ENCODE measurements at places on chromosomes 16 and 17.

DNA sequence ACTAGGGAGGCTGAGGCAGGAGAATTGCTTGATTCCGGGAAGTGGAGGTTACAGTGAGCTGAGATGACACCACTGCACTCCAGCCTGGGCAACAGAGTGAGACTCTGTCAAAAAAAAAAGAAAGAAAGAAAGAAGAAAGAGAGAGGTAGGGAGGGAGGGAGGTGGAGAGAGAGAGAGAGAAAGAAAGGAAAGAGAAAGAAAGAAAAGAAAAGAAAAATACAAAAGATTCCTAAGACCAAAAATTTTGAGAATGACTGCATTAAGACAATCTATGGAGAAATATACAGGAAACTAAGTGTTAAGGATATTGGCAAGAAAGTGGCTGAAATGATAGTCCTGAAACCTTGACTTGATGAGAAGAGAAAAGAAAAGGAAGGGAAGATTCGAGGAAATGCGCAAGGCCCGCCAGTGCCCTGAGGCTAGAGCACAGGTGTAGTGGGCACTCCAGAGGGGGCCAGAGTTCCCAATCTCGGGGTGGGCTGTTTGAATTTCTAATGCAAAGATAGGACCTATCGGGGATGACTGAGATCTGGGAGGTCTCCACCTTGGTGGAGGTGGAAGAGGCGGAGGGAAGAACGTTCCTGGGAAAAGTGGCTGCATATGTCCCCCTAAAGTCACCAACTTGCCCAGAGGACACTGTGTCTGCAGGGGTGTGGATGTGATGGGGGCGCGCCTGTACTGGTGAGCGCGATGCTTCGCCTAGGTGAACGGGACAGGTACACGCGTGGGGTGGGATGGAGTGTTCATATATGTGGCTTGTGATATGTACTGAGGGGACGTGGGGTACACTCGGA is 654 bp upstream of the SCNN1B start:
- no peak for DNase-seq

DNA sequence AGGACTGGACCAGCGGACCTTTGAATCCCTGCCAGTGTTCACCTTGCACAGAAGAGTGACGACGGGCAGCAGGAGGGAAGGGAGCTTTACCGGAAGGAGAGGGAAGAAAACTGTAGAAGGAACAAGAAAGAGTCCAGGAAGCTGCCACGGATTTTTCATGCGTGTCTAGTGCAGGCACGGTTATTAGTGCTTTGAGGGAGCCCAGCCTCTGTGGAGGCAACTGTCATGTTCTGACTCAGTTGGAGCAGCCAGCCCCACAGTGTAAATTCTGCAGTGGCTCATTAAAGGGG is 6.5 kb upstream of the HOXB13 start:
- DNase-seq: no peak

DNA sequence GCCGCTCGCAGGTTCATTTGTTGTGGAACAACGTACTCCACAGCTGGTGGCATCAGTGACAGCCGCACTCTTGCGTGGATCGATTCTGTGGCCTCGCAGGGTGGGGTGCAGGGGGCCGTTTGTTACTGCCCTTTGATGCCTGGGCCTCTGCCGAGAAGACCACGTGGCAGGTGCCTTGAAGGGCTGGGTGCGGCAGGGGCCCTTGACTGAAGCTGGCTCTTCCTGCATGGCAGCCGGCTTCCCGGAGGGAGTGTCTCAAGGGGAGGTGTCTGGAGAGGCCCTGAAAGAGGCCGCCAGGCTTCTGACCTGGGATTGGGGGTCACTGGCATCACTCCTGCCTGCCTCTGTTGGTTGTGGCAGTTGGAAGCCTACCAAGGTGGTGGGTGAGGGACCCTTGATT is 43.8 kb downstream of the TBCD start:
- DNase-seq: no peak

DNA sequence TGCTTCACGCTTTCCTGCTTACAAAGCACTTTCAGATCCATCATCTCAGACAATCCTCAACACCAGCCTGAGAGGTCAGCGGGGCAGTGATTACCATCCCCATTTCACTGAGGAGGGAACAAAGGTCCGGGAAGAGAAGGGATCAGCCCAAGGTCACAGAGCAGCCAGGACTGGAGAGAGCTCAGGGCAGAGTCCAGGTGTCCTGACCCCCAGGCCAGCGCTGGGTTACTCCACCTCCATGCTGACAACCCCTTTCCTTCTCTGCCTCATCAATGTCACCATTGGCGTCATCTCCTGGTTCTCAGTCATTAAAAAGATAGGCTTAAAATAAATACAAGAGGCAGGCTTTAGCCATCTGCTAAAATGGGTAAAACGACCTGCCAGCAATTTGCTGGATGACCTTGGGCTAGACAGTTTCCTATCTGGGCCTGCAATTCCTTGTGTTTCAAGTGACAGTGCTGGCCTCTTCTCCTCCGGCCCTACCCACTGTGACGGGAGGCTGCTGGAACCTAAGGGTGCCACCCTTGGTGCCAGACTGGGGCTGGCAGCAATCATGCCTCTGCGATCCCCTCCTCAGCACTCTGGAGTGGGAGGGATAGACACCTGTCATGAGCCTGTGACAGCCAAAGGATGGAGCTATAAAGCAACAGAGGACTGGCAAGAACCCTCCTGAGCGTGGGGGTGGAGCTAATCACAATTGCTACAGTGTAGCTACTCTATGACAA is 79.5 kb upstream of the CCL1 start:
- no peak for DNase-seq

GRCh38 chr17:72421128-72422092 is 300.6 kb downstream of the SOX9 start:
- DNase-seq: no peak

- no peak for DNase-seq
Observed at GRCh38 chr17:80640366-80641084, 95.9 kb downstream of the RPTOR start.

DNA sequence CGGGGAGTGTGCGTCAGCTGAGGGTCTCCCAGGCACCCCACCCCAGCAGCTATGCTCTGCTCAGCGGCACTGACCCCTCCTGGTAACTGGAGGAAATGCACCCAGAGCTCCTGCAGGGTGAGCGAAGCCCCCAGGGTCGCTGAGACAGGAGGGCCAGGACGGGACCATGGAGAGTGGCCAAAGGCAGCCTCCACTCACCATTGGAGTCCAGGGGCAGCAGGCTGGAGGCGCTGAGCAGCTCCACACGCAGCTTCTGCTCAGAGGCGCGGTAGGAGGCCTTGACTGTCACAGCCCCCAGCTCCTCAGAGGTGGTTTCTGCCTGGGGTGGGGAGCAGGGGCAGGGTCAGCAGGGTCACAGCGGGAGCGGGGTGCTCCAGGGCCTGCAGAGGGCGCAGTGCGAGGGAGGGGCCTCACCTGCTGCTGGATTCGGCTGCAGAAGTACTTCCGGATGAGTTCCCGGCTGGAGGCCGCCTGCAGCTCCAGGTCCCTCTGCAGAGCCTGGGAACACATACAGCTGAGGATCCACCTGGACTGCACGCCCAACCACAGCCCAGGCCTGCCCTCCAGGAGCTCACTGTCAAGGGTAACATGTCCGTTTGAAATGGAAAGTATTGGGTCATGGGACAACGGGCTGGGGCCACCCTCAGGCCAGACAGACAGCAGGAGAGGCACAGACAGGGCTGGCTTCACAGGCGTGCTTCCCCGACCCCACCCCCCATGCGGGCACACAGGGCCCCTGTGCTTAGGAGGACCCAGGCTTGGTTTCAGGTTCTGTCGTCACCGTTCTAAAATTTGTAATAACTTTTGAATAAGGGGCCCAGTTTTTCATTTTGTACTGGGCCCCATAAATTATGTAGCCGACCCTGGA is 13.8 kb downstream of the UNC13D start:
- DNase-seq: no peak

DNA sequence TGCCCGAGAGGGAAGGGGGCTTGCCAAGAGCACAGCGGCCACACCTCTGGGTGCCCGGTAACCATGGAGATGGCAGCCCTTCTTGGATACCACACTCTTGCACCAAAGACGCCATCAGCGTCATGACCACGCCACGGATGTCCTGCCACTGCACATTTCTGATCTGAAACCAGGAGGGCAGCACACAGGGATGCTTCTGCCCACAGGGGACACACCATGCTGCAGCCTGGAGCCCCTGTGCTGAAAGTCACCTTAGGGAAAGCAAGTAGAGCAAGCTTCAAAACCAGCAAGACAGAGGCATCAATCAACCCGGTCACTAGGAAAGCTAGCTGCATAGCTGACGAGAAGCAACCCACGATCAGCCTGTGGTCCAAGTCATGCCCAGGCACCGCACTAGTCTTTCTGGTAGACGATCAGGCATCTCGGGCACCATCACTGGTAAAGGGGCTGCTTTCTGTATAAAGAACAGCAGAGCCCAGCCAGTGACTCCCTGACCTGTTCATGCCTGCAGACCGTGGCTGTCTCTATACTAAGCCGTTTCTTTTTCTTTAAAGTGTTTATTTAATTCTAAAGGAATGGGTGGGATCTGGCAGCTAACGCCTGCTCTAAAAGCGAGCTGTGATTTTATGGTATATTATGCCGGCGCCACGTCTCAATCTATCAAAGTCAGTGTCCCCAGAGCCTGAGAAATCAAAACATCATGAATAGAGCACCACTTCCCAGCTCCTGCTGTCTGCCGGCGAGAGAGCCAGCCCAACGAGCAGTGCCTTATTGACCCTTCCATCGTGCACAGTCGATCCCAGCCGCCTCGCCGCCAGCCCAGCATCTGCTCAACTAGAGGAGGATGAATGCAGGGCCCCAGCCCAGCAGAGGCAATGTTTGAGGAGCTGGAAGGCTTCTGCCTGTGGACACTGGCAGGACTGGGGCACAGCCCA is 244.7 kb downstream of the RBFOX3 start:
- no peak for DNase-seq

- no peak for DNase-seq
Observed at GRCh38 chr17:4766723-4767122, 5.0 kb upstream of the TM4SF5 start.

- no peak for DNase-seq
Observed at GRCh38 chr16:11498683-11499082, 88.0 kb downstream of the LITAF start.

DNA sequence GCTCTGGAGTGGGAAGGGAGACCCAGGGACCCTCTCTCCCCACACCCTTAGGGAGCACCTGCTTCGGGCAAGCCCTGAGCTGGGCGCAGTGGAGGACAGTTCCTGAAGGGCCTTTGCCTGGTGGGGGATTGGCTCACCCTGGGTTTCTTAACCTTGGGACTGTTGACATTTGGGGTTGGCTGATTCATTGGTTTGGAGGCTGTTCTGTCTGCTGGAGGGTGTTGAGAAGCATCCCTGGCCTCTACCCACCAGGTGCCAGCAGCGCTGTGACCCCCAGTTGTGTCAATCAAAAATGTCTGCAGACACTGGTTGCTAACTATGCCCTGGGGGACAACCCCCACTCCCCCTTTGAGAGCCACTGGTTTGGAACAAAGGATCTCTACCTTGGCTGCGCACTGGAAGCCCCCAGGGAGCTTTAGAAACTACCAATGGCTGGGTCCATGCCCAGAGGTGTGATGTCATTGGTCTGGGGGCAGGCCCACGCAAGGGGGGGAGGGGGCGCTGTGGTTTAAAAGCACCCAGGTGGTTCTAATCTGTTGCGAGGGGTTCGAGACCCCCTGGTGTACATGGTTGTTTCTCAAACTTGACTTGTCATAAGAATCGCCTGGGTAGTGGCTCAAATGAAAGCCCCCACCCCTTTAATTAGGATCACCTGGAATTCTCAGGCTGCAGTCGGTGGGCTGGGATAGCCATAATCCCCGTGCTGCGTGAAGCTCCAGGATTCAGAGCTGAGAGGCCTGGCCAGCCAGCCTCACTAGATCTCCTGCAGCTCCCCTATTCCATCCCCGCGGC is 151.9 kb upstream of the GSE1 start:
- no peak for DNase-seq

DNA sequence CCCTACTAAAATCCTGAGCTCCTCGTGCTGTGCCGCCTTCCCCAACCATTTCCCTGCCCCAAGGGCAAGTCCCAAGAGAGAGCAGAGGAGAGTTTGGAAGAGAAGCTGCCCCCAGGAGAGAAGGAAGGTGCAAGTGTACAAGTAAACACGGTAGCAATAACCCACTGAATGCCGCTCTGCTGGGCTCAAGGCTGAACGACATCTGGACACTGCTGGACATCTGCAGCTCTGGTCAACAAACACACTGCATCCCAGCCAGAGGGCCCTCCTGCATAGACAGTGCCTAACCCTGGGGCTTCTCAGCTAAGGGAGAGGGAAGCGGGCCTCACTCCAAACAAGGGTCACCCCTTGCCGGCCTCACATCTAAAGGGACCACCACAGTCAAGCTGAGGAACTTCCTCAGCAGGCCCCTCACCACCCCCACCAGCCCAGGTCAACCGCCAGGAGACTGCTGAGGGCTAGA is 12.7 kb downstream of the JUP start:
- no peak for DNase-seq

- no peak for DNase-seq
Observed at GRCh38 chr16:53937161-53937880, 233.4 kb downstream of the FTO start.

GRCh38 chr16:90031931-90032673 is 12.8 kb upstream of the DBNDD1 start:
- DNase-seq: no peak

DNA sequence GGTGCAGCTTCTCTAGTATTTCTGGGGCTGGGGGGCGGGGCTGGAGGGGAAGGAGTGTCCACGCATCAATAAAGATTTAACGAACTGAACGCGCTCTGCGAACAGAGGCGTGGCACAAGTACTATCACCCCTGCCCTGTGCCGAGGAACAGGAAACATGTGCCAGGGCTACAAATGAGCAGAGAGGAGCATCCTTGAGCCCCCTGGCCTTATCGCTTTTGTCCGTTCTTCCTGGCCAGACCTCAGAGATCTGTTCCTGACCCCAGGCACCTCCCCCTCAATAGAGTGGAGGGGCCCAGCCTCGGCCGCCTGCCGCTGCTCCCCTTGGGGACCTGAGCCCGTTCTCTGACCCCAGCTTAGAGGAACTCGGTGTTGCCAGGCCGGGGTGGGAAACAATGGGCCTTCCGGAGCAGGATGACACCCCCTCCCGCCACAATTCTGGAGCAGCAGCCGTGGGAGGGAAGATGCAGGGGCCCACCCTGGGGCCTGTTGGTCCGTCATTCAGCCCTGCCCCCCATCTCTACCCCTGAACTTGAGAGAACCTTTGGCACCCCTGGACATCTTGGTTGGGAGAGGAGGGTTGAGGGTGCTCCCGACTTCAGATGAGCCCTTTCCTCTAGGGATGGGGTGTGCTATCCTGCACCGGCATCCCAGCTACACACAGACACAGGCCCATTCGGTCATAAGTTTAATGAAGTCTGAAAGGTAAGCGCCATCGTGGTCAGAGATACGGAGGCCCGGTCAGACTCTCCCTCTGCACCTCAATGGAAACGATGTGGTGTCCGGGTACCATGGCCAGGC is 1.1 kb downstream of the NAA38 start:
- no peak for DNase-seq

DNA sequence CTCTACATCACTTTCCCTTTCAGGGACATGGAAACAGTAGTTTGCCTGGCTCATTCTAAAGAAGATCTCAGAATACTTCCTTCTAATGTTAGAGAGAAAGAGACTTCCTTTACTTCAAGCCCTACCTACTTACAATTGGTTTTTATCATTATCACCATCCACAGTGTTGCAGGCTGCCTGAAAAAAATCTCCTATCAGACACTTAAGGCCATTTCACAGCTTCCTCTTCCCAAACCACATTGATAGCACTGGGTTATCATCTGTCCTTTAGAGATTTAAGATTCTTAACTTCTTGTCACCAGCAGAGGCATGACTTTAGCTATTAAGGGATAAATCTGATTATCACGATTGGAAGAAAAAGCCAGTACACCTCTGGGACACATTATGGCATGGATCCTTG is 178.5 kb upstream of the TBX2 start:
- DNase-seq: no peak

GRCh38 chr16:3490911-3491629 is 4.2 kb downstream of the C16orf90 start:
- DNase-seq: no peak

- no peak for DNase-seq
Observed at GRCh38 chr16:54174201-54174600, 112.4 kb downstream of the IRX3 start.

Measured in stimulated activated CD8-positive, alpha-beta memory T cell treated with anti-CD3 and anti-CD28 coated beads, Interleukin-2, amount 100 ng/mL, for 1 hour (primary cell).